Esophagus squamous epithelium (tissue), 5 donors: ENCODE measurements at places on chromosomes 3 and 15.

- DNase-seq: no peak
These were observed 196.0 kb downstream of the DIPK2A start for GRCh38 chr3:144167634-144168033.

DNA sequence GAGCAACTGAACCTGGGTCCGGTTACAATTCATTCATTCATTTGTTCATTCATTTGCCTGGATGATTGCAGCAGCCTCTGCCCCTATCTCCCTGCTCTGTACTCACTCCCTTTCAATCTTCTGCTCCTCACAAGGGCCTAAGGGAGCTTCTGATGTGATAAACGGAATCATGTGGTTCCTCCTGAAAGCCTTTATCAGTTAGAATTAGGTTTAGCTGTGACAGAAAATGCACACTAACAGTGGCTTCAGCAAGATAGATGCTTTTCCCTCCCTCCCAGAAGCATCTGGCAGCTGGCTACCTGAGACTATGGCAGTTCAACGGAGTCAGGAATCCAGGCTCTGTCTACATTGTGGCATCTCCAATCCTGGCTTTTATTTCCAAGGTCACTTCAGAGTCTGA is 196.0 kb downstream of the ADAMTS9 start:
- DNase-seq: no peak

GRCh38 chr3:48320996-48321395 is 12.5 kb downstream of the SPINK8 start:
- DNase-seq: no peak

DNA sequence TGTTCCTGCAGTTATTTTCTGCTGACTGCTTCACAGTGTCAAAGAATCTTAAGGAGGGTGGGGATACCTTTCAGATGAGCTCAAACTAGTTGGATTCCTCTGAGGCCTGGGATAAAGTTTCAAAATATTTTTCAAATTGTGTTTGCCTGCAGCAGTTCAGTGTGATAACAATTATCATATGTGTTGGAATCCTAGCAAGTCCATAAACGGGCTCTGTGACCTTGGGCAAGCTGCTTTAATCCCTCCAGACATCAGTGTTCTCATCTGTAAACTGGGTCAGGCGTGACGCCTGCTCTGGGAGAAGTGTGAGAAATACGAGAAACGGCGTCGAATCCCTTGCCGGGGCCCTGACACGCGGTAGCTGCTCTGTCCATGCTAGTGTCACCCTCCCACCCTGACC is 153.5 kb downstream of the UACA start:
- DNase-seq: no peak

DNA sequence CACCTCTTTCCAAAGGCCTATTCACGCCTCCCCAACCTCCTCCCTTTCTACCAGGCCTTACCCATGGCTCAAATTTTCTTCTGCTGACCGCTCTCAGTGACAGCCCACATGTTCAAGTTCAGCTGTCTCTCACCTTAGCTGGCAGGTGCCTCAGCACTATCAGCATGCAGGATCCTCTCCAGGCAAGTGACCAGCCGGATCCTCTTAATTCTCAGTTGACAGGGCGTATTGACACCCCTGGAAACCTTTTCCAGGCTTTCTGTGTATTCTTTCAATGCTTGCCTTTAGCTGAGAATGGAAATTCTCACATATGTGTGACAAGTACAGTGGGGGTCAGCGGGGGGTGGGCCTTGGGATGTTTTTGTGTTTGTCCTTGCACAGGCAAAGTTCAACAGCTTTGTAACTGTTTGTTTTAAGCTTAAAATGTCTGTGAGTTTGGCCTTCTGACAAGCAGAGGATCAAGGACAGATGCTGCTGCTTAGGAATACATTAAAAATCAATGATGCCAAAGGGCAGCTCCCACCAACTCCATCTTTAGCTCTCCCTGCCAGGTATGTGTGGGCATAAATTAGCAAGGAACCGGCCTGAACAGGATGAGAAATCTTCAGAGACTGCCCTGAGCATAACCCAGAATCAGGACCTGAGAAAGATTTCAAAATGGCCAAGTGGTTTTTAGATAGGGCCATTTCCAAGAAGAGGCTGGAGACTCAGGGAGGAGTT is 17.4 kb upstream of the BDH1 start:
- DNase-seq: no peak

- no peak for DNase-seq
These were observed 204.2 kb downstream of the PDCD6IP start for GRCh38 chr3:34002569-34003100.

- no peak for DNase-seq
These were observed 18.7 kb upstream of the P2RY12 start for GRCh38 chr3:151403246-151403645.

DNA sequence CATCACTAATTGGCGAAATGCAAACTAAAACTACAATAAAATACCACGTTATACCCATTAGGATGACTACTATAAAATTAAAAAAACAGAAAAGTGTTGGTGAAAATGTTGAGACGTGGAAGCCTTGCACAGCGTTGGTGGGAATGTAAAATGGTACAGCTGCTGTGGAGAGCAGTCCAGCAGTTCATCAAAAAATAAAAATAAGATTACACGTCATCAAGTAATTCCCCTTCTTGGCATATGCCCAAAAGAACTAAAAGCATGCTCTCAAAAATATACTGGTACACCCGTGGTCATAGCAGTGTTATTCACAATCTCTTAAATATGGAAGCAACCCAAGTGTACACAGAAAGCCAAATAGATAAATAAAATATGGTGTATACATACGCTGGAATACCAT is 71.8 kb upstream of the NDN start:
- DNase-seq: no peak

GRCh38 chr3:177179281-177180067 is 17.8 kb downstream of the TBL1XR1 start:
- no peak for DNase-seq

DNA sequence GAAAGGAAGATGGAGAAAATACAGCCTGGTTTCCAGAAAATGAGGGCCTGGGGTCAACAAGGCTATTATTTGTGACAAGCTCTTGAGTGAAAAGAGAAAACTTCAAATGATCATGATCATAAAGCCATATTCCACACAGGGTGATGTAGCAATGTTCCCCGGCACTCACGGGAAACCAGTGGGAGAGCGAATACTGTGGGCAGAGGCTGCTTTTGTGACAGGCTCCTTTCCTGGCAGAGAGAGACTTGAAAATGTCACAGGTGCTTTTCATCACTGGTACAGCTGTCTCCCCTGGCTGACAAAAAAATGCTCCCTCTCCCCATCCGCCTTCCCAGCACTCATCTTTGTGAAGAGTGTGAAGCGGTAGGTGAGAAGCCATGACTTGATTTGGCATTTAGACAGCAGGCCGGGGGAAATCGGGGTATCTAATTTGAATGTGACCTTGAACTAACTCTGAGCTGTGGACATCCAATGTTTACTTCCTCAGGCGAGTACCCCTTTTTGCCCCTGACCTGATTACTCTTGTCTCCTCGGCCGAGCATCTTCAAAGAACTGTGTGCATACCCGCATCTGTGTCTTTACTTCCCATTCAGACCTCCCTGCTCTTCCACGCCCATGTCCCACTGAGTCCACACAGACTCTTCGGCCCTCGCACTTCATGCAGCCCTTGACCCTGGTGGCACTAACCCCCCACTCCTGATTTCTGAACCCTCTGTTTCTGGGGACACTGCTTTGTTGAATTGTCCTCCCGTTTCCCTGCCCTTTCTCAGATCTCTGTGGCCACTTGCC is 23.2 kb downstream of the CA12 start:
- no peak for DNase-seq

DNA sequence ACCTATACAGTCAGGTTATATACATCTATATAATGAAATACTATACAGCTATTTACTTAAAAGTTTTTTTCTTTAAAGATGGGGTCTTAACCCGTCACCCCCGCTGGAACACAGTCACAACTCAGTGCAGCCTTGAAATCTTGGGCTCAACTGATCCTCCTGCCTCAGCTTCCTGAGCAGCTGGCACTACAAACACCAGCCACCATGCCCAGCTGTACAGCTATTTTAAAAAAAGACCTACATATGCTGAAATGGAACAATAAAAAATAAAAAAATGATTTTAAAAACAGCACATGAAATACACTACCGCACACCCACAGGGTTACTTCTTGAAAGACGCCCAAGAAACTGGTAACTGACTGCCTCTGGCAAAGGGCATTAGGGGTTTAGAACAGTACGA is 3.8 kb downstream of the NCBP2 start:
- no peak for DNase-seq

GRCh38 chr3:145857956-145858355 is 303.0 kb downstream of the PLOD2 start:
- DNase-seq: no peak

DNA sequence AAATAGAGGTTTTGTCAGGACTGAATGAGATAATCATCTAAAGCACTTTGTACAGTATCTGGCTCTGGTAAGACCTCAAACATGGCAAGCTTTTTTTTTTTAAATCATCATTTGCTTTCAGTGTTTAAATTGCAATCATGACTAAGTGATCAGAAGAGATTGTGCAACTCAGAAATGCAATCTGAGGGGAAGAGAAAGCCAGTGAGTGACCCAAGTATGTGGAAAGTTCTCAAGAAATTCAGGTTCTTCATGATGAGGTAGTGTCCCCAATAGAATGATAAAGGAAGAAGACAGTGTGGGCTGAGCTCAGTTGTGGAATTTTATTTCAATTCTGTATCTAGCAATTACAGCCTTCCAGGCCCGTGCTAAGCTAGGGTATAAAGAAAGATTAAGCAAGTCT is 132.2 kb upstream of the TBC1D5 start:
- no peak for DNase-seq

- no peak for DNase-seq
These were observed 407.8 kb downstream of the PLCL2 start for GRCh38 chr3:17292556-17292955.

GRCh38 chr3:116199063-116199462 is 246.2 kb downstream of the LSAMP start:
- DNase-seq: no peak

DNA sequence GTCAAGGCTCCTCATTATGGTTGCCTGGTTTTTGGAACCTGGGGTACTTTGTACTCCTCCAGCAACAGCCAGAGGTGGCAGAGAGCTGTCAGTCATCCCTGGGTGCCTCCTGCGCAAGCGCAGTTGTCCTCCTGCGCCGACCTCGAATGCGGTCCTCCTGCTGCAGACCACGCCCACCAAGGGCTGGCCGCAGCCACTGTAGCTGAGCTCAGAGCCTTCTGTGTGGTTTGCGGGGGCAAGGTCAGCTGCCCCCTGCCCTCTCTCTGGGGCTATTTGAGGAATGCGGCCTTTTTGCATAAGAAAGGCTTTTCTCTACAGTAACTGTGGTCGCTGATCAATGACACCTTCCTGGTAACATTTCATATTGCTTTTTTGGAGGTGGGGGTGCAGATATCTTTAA is 131.3 kb upstream of the SNRPN start:
- no peak for DNase-seq

DNA sequence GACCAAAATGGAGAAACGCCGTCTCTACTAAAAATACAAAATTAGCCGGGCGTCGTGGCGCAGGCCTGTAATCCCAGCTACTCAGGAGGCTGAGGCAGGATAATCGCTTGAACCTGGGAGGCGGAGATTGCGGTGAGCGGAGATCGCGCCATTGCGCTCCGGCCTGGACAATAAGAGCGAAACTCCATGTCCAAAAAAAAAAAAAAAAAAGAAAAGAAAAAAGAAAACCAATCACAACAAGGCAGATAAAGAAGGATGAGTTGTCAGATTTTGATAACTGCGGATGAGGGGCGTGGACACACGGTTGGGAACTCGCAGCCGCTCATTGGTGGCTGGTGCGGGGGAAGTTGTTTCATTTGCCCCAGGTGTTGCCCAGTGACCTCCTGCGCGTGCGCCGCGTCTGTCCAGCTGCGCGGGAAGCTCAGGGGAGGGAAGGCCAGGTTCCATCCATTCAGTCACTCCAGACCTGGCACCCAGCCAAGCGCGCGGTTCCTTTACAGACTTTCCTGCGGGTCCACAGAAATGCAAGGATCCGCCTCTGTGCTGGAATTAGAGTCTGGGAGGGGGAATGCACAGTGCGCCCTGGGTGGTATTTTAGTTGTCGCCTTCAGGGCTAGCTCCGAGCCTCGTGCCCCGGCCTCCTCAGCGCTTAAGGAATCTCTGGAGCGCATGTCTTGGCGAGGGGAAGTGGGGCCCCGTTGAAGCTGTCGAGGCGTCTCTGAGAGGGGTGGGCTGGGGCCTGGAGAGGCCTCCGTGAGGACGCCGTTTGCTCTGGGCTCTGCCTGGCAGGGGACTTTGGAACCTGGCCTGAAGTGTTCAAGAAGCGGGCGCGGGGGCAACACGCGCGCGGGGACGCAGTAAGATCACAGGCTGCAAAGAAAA is 708 bp upstream of the GCHFR start:
- no peak for DNase-seq

- no peak for DNase-seq
These were observed 37.0 kb upstream of the TNFAIP8L3 start for GRCh38 chr15:51131596-51132290.

DNA sequence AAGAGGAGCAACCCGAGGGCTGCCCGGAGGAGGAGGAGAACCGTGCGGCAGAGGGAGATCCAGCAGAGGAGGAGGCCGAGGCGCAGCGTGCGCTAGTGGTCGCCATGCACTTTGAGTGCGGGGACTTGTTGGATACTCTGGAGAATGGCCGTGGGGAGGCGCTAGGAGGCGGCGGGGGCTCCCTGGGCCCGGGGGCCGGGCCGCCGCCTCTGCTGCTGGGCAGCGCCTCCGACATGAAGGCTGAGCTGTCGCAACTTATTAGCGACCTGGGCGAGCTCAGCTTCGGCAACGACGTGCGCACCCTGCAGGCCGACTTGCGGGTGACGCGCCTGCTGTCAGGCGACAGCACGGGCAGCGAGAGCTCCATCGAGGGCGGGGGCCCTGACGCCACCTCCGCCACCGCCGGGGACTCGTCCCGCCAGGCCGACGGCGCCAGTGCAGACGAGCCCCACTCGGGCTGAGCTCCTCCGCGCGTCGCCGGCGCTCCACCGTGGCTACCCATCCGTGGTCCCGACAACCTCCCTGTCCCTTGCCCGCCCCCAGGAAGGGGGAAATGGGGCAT is 2.0 kb downstream of the FAM43A start:
- DNase-seq: no peak

GRCh38 chr3:126718561-126719445 is 14.8 kb downstream of the CHCHD6 start:
- no peak for DNase-seq

DNA sequence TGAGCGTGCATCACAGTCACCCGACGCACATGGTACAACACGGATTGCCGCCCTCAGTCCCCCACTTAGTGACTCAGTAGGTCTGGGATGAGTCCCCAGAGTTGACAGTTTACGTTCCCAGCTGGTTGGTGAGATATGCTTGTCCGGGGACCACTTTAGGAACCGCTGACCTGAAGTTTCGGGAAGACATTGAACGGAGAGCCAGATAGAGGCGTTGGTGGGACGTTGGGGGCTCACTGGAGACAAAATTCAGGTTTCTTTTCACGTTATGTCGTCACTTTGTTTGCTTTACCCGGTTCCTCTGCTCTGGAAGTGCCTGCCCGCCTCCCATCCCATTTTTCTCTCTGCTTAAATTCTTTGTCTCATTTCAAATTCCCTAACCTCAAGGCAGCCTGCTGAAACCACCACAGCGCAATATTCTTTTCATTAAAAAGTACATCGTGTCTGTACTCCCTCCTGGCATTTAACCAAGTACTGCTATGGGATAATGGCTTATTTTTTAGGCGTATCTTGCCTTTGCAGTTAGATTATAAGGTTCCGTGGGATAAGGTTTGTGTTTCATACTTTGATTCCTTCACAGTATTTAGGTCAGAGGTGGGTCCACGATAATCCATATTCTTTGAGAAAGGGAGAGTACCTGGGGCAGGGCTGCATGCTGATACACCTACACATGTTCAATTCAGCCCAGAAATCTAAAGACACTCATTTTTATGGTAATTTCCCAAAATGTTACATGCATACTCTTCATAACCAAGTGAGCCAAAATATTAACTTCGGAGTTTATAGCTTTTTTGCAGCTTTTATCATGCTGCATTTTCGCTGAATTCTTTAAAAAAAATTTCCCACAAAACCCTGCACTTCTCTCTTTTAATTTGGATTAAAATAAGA is 921 bp downstream of the LMLN start:
- DNase-seq: no peak
